ENCODE measurements at places on chromosomes 12 and 14.

DNA sequence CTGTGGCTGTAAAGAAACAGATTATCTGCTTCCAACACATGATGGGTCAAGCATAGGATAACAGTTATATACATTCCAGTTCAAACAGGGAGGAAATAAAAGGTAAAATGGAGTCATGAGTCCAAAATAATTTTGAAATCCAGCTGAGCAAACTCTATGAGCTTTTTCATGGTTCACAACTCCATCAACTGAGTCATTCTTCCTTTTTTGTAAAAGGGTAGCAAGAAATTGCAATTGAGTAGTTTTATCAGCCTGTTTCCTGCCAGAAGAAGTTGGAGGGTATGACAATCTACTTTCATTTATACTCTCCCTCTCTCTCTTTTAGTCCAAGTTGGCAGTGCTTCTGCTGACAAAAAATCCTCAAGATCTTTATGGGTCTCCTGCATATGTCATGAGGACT, 95.6 kb downstream of the CPNE8 start:
- DNase-seq: no peak

GRCh38 chr12:94078138-94078723, 70.1 kb upstream of the PLXNC1 start:
- DNase-seq: no peak

- no peak for DNase-seq
Measured at GRCh38 chr14:93040443-93040842, 75.3 kb downstream of the ITPK1 start.

DNA sequence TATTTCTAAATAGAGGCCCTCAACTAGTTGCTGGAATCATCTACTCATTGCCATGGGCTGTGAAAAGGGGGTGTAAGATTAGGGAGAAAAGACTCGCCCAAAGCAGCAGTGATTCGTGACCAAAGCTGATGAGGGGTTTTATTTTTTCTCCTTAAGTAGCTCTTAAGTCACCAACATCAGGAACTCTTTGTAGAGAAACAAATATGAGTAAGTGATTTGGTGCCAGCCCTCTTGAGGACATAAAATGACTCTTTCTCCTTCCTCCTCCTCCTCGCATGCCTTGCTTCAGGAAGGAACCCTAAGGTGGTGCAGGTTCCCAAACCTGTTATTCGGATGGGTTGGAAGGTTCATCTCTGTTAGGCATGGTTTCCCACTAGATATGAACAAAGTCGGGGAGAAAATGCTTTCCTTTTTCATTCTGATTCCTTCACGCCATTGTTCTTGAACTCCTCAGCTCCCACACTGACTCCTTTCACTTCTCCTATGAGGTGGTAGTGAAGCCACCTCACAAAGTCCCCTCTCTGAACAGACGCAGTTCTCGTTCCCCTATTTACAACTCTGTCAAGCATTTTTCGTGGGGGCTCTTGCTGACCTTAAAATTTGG, 113.4 kb downstream of the ETV6 start:
- no peak for DNase-seq

- no peak for DNase-seq
Measured at GRCh38 chr12:46983959-46984841, 95.2 kb upstream of the PCED1B start.

- no peak for DNase-seq
Measured at GRCh38 chr12:57889500-57889989, 43.0 kb upstream of the CTDSP2 start.

DNA sequence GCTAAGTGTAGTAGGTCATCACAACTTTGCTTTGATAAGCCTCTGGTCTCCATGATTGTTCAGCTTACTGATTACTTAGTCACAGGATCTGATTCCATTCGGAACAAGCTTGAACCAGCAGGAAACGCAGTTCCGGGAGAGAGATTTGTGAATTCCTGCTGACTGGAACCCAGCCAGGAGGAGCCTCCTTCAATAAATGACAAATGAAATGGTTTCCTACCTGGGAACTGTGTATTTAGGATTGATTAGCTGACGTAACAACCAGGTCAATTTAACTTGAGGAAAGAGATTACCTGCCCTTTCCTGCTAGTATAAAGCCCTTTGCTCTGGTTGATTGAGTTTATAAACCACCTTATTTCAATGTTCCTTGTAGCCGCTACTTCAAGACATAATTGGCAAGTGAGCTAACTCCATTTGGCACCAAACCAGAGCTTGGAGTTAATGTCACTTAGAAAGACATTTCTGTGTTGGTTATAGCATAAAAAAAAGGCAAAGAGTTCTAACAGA, 35.1 kb upstream of the KCNH3 start:
- DNase-seq: peak; percentile 53

DNA sequence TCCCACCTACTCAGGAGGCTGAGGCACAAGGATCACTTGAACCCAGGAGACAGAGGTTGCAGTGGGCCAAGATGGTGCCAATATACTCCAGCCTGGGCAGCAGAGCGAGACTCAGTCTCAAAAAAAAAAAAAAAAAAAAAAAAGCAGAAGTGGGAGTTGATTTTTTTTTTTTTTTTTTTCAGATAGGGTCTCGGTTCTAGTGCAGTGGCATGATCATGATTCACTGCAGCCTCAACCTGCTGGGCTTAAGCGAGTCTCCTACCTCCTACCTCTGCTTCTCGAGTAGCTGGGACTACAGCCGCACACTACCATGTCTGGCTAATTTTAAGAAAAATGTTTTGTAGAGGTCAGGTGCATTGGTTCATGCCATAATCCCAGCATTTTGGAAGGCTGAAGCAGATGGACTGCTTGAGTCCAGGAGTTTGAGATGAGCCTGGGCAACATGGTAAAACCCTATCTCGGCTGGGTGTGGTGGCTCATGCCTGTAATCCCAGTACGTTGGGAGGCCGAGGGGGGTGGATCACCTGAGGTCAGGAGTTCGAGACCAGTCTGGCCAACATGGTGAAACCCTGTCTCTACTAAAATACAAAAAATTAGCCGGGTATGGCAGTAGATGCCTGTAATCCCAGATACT, 16.3 kb upstream of the HSP90AA1 start:
- DNase-seq: no peak

- peak; percentile 19 for DNase-seq
Measured at GRCh38 chr12:91109148-91109564, 2.1 kb downstream of the LUM start.

- DNase-seq: peak; percentile 76
Measured at GRCh38 chr12:29350080-29350479, 30.9 kb downstream of the ERGIC2 start.

DNA sequence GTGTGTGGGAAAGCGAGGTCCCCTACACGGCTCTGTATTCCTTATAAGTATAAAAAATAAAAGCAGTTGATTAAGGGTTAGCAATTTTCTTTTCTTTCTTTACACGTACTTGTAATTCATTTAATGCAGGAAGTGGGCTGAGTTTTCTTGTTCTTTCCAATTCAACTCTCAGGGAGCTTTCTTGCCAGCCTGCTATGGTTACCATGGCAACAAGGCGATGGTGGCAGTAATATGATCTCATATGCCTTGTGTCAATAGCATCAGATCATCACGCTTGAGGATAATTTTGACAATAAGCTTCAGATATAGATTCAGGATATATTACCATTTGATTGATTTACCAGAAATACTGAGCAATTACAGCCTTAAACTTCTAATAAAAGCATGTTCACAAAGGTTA, 466.5 kb downstream of the APAF1 start:
- DNase-seq: peak; percentile 73

- no peak for DNase-seq
Measured at GRCh38 chr12:110253176-110253575, 27.9 kb upstream of the ATP2A2 start.

GRCh38 chr14:31465111-31465510, 7.8 kb upstream of the DTD2 start:
- DNase-seq: no peak

DNA sequence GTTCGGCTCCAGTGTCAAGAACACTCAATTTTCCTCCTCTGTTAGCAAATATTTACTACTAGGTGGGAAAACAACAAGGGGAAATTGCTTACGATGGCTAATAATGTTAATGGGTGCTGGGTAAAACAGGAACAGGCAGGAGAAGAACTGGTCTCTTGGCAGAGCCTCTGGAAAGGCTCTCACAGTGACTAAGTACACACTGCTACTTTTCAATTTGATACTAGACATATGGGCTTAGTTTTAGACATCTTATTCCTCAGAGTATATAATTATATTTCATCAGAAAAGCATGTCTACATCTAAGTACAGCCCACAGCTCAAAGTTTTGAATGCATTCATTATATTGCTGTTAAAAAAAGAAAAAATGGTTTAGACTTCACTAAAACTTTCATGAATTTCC, 65.4 kb upstream of the SAV1 start:
- DNase-seq: no peak

DNA sequence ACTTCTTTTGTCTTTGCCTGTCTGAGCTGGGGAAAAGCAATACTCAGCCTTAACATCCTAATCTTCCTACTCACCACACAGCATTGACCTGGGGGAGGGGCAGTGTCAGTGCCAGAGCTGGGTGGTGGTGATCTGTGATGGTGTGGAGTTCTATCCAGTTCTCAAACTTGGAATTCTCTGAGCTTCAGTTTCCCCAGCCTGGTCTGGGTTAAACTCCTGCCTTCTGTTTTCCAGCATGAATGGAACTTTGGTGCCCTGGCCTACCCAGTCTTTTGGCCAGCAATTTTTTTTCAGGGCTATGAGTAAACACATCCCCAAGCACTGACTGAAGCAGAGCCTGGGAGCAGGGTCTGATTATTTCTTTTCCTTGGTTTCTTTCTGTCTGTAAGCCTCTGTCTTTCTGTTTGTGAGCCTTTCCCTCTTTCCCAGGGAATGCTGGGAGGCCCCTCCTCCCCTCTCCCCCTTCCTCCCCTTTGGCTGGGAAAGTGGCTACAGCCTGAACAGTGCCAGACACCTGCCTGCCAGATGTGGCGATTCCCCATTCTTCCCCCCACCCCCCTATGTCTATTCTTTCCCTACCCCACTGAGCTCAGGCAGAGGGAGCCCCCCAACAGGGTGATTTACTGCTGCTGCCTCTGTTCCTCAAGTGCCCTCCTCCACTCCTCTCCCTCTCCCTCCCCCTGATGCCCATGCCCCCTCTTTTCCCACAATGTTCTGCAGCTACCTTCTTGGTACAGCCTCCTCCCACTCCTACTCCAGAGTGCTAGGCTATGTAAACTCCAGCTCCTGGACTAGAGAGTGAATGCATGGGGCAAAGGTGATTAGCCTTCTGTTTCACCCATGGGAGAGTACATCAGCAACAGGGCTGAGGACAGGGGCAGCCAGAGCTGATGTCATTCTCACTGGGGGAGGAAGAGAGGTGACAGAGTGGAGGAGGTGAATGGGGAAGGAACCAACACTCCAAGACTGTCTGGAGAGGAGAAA, 11.1 kb downstream of the GPR84 start:
- DNase-seq: no peak

- no peak for DNase-seq
Measured at GRCh38 chr14:100088226-100088625, 23.0 kb downstream of the EVL start.

All from NCI-H446 (cell line).